ENCODE measurements at places on chromosomes 4 and X.

DNA sequence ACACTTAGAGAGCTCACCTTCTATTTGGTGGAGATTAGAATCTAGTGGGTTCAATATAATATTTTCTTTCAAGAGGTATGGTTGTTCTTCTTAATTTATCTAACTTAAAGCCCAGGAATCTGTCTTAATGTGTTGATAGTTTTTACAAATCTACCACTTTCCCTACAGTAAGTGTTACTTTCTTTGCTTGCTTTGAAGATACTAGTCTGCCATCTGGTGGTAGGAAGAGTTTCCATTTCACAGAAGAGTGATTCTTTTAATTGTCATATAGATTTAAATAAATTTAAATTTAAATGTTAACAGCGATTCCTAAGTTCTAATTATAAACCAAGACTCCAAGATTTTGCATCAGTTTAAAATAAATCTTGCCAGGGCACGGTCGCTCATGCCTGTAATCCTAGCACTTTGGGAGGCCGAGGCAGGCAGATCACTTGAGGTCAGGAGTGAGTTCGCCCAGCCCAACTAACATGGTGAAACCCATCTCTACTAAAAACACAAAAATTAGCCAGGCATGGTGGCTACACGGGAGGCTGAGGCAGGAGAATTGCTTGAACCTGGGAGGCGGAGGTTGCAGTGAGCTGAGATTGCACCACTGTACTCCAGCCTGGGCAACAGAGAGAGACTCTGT is 43.5 kb downstream of the NUDT9 start:
- peak; percentile 8 for DNase-seq

GRCh38 chr4:145103496-145103895 is 5.4 kb downstream of the ABCE1 start:
- no peak for DNase-seq

DNA sequence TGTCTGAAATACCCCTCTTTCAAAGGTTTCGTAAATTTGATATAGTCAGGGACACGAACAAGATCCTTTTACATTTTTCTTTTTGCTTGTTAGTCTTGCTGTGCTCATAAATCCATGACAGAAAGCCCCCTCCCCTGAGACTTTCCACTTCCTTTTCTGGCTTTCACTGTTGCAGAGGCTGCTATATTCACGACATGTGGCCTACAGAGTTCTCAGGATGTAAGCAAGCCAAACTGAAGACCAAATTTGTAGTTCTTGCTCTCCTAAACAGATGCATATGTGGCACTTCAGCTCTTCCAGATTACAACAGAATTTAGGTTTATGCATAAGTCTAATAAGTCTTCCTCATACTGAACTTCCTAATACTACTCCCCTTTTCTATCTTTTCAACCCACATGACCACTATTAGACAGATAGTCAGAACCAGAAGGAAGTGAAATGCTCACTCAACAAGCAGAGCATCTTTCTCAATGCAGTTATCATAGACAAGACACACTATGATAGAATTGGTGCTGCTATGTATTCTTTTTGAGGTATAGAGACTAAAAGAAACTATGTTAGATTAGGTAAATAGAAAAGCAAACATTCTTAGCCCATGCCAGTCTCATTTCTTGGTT is 15.0 kb downstream of the BTK start:
- DNase-seq, result no peak

DNA sequence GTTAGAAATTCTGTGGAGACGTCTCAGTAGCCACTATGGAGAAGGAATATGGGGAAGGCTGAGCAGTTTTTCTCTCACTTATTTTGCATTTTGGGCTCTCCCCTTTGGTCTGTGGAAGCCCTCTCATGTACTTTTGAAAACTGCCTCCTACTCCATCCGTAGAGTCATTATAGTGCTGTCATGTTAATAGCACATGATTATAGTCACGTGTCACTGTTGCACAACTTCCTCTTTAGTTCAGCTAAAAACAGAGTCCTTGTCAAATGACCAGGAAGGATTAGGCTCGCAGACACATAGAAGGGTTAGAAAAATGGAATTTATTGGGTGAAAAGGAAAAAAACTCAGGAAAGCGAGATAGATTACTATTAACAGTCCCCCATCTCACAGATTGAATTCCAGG is 258.2 kb upstream of the CXorf51A start:
- DNase-seq, result no peak

GRCh38 chr4:180057299-180057721 is 2185.9 kb upstream of the TENM3 start:
- DNase-seq, result no peak

DNA sequence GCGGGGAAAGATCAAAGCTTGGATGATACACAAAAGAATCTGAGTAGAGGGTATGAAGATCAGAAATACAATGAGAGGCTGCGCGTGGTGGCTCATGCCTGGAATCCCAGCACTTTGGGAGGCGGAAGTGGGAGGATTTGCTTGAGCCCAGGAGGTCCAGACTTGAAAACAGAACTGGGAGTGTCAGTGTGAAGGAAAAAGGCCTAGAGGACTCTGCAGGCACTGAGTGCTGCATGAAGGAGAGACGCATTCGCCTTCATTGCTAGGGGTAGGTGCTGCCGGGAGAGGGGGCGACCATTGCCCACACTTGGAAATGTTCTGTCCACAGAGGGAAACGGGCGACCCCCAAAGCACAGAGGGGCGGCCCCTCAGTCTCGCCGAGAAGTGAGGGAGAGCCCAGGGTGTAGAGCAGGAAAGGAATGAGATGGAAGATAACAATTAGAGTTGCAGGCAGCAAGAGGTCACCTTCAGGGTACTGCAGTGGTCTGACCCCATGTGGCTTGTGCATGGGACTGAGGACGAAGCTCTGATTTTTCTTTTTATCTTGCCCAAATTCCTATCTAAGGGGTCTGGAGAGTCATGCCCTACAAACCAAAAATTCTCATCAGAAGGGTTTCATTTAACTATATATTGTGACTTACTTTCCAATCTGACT is 31.8 kb upstream of the ARSD start:
- no peak for DNase-seq

DNA sequence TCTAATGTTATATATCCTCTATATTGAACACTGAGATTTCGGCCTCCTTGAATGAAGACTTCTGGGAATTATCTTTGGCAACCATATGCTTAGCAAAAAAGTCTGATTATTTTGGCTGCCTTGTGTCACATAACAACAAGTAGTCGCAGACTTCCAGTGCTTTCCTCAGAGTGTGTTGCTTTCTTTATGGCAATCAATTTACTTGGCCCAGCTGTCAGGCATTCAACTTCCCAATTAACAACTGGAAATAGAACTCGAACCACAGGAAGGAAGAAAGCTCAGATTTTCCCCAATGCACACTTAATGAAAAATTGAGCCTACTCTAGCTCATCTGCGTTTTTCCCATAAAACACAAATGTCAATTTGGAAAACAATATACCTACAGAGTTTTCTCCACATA is 71.6 kb downstream of the ZNF827 start:
- DNase-seq, result no peak

- peak; percentile 62 for DNase-seq
Observed at GRCh38 chr4:8473198-8473919, 32.8 kb downstream of the TRMT44 start.

DNA sequence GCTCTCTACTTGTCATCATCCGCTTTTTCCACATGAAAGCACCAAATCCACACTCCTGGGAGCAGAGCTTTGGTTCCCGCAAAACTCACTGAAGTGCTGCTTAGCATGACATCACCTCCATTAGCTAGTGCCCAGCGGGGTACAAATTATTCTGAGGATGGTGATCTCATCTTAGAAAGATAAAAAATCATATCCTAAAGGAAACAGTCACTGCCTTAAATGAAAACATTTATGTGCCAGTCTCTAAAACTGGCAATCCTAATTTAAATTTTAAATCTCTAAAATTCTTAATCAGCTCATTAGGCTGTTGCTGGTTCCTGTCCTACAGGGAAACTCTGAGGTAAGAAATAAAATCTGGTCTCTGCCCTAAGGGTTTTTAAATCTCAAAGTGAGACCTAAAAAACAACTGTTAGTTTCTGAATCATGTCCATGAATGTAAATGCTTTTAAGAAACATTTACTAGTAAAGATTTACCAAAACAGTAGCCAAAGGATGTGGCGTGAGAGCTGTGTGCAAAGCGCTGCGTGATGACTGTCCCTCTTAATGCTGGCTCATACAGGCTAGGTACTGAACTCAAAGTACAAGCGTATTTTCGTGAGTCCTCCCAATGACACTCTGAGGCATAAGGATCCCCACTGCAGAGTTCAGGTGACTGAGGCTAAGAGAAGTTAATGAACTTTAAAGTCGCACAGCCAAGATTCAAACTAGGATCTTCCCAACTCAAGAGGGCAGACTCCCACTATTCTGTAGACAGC is 4.5 kb downstream of the CASP3 start:
- DNase-seq, result no peak

GRCh38 chr4:94960708-94961107 is 203.0 kb downstream of the BMPR1B start:
- no peak for DNase-seq

GRCh38 chr4:7607156-7607910 is 172.6 kb upstream of the PSAPL1 start:
- DNase-seq, result no peak

DNA sequence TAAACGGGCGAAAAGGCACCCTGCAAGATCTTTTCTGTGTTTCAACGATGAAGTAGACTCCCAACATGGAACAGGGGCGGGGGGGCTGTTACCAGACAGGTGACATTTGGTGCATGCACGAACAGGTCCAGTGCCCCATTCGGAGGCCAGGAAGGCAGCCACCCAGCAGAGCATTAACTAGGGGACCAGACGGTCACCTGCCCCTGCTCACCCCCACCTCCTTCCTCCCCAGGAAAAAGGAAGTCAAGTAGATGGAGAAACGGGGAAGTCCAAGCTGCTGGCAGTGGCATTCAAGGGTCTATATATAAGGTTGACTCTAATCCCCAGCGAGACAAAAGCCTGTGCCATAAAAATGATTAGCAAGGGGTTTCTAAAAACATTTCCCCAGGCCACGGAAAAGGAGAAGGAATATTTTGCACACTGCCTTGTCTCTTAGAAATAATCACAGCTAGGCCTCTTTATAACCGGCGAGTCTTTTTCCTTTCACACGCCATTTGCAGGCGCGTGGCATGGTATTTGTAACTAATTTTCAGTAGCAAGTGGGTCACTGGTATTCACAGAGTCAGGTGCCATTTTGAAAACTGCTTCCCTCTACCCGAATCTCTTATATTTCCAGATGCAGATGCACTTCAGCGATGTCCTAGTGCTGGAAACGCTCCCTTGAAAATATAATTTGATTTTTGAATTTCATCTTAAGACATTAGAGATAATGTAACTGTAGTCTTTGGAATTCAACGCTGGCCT is 1.2 kb upstream of the TMSB4X start:
- DNase-seq, result no peak

DNA sequence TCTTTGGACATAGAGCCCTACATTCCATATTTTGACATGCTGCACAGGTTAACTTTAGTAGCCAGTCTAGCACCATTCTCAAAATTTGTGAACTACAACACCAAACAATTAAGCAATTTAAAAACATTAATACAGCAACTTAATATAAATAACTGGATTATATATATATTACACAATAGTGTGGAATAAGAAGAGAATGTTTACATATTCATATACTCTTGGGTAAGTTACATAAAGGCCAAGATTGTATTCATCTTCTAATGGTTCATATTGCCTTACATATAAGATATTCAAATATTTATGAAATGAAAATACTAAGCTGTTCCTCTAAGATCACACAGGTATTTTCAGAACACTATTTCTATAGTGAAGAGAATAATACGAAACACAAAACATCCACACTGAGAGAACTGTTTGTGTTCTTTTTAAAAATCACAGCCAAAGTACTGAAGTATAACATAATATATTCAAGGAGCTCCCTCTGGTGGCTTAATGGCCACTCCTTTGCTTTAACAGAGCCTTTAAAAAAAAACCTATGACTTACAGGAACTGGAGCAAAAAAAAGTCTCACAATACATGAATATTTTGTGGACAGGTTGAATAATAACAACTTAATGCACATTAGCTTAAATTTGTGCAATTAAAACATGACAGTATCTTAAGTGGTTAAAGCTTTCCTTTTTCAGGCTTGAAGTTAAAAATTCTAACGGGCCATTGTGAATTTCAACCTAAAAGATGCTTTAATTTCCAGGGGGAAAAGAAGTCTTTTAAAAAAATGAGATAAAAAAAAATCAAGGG is 46.2 kb downstream of the NEK1 start:
- peak; percentile 6 for DNase-seq

Data from right kidney (tissue), 9 donors.